ENCODE measurements at places on chromosomes 16 and 17.
A peak's percentile ranks its signal among the peaks of the same experiment; 100 is the strongest.

- peak; percentile 38 for DNase-seq
Measured at GRCh38 chr17:28744972-28745785, 1.4 kb downstream of the TRAF4 start.

- DNase-seq, result no peak
Measured at GRCh38 chr16:71459510-71459909, 2.5 kb downstream of the ZNF23 start.

GRCh38 chr16:84815462-84815861, 4.3 kb upstream of the CRISPLD2 start:
- no peak for DNase-seq

DNA sequence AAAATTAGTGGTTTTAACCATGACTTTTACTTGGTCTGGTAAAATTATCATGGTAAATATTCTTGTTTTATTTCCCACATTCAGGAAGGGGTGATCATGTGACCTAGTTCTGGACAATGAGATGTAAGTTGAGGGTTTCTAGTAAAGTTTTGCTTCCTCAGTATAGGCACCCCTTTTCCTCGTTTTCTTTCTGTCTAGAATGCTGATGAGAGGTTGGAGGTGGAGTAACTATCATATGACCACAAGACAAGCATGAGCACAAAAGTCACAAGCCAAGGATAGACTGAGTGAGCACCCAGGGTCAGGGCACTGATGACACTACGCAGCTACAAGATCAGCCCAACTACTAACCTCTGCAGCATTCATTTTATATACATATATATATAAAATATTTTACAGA, 53.9 kb downstream of the MYO1D start:
- no peak for DNase-seq
